ENCODE measurements at places on chromosomes 1 and 21. TPM values are rescaled to one million over a fixed set of nuclear protein-coding genes. Genes with fewer than 3 reads are reported as not detected.

DNA sequence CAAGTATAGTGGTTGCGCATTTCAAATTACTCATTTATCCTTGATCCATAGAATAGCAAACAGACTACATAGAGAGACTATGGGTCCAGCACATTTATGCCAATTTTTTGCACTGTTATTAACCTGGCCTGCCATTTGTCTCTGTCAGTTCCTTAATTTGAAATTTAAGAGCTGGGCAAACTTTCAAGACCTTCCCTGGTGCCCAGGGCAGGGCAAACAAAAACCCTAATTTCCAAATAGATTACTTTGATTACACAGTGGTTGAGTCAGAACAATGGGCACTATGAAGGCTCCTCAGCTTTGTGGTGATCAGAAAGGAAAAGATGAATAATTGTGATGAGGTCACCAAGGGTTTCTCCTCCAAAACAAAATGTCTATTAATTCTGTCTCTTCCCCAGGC lies 80.6 kb downstream of the TNFSF18 start:
- no peak for DNase-seq

GRCh38 chr1:210246447-210246846 lies 13.9 kb downstream of the SERTAD4 start:
- no peak for DNase-seq

DNA sequence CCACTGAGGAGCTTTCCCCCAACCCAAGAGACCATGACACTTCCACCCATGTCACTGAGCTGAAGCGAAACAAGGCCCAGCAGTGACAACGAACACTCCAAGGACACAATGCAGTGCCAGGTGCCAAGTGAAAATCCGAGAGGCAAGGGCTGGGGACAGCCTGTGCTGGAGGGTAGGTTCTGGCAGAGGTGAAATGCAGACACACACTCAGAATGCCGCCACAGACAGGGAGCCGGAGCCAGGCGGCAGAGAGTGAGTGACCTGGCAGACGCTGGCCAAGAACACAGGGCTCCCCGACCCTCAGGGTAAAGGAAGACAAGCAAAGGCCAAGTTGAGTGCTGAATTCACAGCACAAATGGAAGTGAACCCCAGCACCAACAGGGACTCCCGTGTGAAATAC lies 78.9 kb downstream of the CD46 start:
- no peak for DNase-seq

GRCh38 chr1:58456470-58456869 lies 90.1 kb downstream of the OMA1 start:
- DNase-seq, result no peak

DNA sequence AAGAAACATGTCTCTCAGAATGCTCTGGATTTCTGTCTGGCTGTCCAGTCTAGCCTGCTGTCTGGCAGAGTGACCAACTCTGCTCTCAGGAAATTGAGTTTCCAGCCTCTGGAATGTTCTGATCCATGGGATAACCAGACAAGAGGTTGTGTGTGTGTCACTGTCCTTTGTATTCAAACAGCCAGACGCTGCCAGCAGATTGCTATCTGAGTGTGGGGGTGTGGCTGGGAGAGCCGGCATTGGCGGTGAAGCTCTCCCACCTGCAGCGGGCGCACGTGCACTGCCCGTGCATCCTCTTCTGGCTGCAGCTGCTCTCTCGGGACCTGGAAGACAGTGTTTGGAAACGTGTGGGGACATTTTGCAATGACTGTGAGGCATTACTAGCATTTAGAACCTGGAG lies 26.1 kb downstream of the PKP1 start:
- DNase-seq, result no peak

The XKR8 gene
- total RNA-seq, result 8.2 TPM

The GUCA2A gene
- not detected for total RNA-seq

The AADACL3 gene
- total RNA-seq, result not detected

The SLC16A4 gene
- total RNA-seq, result 8.6 TPM

The GSTM5 gene
- total RNA-seq, result 25.4 TPM

The OR6K3 gene
- total RNA-seq, result not detected

The LRRC71 gene
- total RNA-seq, result not detected
